Natural killer cell treated with Interleukin-12 subunit alpha and Interleukin-12 subunit beta and Interleukin-15 and Interleukin-18, amount 100 ng/mL, for 72 hours (primary cell): ENCODE measurements at places on chromosomes 6 and 20. TPM values are rescaled to one million over a fixed set of nuclear protein-coding genes. Genes with fewer than 3 reads are reported as not detected.

PHACTR3 gene
- not detected for total RNA-seq

TM9SF4 gene
- total RNA-seq, result 57.9 TPM

LST1 gene
- total RNA-seq, result 15.5 TPM

LY6G6C gene
- not detected for total RNA-seq
